ENCODE measurements at places on chromosomes 1 and 21.
A peak's percentile ranks its signal among the peaks of the same experiment; 100 is the strongest.

GRCh38 chr1:31694964-31695313 is 8.9 kb downstream of the COL16A1 start:
- no peak for DNase-seq

DNA sequence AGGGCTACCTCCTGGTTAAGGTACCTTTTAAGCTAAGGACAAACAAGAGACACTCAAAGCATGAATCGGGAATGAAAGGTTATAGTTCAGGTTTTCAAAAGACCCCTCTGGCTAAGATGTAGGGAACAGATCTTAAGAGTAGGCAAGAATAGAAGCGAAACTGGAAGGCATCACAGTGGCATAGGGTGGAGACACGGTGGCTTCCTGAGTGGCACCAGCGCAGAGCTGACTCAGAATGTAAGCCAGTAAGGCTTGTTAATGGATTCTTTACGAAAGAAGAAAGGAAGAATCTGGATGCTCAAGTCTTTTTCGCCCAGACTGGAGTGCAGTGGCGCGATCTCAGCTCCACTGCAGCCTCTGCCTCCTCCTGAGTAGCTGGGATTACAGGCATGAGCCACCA is 21.2 kb downstream of the PADI6 start:
- no peak for DNase-seq

DNA sequence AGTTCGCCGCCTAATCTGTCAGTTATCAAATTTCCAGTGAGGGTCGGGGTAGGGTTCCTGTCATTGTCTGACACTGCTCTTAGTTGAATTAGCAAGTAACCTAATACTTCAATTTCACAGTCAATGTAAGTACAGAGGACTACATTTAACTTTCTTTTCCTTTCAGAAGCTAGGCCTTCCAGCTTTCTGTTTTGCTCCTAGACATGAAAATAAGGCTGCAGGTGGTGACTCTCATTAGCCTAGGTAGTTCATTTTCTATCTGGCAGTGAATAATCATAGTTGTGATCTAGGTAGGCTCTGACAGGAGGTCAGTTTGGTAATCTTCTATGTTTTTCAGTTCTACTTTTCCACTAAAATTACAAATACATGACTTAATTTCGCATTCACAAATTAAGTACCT is 783.1 kb downstream of the MRPL39 start:
- DNase-seq, result no peak

DNA sequence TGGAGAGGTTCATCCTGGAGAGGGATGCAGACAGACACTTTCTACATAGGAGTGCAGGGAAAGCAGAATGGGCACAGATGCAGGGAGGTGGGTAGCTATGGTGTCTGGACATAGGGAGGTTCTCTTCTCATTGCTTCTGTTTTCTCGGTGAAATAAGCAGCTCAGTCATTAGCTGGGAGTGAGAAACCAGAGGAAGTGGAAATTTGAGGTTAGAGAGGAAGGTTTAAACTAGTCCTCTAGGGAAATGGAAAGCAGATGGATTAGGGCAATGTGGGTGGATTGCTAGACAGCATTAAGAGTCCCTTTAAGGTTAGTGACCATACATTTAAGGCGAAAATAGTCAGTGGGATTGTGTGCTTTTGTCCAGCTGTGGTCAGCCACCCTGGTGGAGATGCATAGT is 39.6 kb downstream of the MPZL1 start:
- DNase-seq, result no peak

DNA sequence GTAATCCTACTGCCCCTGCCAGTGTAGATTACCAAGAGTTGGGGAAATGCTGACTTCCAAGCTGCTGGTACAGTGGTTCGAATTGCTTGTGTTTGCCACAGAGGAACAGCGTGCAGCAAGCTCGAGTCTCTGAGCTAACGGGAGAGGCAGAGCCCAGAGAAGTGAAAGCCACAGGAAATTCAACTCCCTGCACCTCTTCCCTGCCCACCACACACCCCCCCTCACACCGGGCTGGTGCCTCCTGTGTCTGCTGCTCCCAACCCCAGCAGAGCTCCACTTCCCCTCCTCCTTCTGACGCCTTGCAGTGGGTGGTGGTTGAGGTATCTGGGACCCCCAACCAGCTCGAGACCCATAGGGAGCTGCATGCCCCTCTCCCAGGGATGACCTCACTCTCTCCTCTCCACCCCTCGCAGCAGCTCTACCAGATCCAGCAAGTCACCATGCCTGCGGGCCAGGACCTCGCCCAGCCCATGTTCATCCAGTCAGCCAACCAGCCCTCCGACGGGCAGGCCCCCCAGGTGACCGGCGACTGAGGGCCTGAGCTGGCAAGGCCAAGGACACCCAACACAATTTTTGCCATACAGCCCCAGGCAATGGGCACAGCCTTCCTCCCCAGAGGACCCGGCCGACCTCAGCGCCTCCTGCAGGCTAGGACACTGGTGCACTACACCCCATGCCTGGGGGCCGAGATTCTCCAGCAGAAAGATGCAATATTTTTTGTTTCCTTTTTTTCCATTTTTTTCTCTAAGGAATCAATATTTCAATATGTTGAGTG is 13.1 kb upstream of the KCNQ4 start:
- no peak for DNase-seq

GRCh38 chr1:38686167-38686926 is 173.2 kb downstream of the RRAGC start:
- no peak for DNase-seq

- no peak for DNase-seq
Measured at GRCh38 chr1:1034439-1034781, 14.5 kb downstream of the AGRN start.

DNA sequence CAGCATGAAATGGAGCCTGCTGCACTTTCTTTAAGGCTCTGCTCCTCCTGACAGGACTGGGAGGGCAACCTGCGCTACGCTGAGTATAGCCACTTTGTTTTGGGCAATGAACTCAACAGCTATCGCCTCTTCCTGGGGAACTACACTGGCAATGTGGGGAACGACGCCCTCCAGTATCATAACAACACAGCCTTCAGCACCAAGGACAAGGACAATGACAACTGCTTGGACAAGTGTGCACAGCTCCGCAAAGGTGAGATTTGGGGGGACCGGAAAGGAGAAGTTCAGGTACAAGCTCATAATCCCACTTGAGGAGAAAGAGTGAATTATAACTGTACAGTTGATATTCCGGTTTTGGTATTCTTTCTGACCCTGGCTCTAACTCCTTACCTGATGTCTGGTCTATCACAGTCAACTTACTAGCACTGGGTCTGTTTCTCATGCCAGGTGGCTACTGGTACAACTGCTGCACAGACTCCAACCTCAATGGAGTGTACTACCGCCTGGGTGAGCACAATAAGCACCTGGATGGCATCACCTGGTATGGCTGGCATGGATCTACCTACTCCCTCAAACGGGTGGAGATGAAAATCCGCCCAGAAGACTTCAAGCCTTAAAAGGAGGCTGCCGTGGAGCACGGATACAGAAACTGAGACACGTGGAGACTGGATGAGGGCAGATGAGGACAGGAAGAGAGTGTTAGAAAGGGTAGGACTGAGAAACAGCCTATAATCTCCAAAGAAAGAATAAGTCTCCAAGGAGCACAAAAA is 5.4 kb downstream of the ANGPTL7 start:
- DNase-seq, result no peak

- peak; percentile 47 for DNase-seq
Measured at GRCh38 chr1:65001231-65001792, 35.0 kb upstream of the JAK1 start.

DNA sequence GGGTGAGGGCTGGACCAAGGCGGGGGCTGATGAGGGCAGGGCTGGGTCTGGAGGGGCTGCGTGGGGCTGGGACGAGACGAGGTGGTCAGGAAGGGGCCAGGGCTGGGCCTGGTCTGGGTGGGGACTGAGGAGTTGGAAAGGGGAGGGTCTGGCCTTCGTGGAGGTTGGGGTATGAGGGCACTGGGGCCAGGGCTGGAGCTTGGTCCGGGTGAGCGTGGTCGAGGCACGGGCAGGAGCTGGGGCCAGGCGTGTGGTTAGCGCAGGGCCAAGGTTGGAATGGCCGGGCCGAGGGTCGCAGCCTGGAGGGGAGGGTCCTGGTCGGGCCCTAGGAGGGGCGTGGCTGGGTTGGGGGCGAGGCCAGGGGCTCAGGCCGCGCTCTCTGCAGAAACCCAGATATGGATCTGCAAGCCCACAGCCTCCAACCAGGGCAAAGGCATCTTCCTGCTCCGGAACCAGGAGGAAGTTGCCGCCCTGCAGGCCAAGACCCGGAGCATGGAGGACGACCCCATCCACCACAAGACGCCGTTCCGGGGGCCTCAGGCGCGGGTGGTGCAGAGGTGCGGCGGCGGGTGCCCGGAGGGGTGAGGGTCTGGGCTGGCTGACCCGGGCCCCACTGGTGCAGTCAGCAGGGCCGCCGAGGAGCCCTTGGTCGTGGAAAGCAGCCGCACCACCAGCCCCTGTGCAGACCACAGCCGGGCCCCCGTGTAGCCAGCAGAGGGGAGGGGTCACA is 9.0 kb downstream of the TTLL10 start:
- DNase-seq, result no peak

- DNase-seq, result no peak
Measured at GRCh38 chr1:156851779-156852417, 7.0 kb downstream of the INSRR start.

- peak; percentile 63 for DNase-seq
Measured at GRCh38 chr1:35564037-35564883, 6.7 kb downstream of the NCDN start.

- no peak for DNase-seq
Measured at GRCh38 chr1:3740752-3741151, 11.5 kb upstream of the CCDC27 start.

DNA sequence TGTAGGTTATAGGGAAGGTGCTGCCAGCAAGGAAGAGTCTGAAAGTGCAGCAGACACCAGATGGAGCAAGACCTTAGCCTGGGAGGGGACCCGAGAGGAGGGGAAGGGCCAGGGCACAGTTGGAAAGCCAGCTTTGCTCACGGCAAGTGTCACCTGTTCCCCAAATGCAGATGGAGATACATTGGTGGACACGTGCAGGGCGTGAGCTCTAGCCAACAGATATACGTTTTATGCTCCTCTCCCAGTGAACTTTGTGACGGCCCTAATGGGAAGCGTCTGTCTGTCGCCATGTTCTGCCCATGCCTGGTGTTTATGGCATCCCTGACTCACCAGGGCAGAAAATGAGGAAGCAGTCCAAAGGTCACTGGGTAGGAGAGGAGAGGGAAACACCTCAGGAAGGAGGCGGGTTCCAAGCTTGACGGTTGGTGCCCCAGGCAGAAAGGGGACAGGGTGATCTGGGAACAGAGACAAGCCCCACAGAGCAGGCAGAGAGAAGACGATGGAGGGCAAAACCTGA is 7.6 kb downstream of the GPA33 start:
- no peak for DNase-seq

DNA sequence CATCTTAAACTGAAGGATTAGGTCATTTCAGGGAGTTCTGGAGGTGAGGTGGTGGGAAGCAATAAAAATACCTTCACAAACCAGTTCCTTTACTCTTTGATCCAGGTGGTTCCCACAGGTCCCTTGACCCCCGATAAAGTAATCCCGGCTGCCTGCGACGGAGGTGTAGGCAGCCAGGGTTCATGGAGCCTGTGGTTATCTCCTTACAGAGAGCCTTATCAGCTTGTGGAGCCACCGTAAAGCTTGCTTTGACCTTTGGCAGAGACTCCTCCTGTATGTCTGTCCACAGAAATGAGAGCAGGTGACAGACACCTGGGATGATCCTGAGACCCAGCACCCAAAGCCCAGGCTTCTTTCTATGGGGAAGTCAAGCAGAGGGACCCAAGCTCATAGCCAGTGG is 243.4 kb downstream of the KIF26B start:
- DNase-seq, result no peak

DNA sequence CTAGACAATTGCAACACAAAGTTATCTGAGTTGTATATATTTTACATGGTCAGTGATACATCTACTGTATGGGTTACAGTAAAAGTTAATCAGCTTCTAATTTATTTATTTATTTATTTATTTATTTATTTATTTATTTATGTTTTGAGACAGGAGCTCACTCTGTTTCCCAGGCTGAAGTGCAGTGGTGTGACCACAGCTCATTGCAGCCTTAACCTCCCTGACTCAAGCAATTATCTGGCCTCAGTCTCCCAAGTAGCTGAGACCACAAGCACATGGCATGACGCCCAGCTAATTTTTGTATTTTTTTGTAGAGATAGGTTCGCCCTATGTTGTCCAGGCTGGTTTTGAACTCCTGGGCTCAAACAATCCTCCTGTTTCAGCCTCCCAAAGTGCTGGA is 241.6 kb downstream of the PTPRC start:
- DNase-seq, result no peak

DNA sequence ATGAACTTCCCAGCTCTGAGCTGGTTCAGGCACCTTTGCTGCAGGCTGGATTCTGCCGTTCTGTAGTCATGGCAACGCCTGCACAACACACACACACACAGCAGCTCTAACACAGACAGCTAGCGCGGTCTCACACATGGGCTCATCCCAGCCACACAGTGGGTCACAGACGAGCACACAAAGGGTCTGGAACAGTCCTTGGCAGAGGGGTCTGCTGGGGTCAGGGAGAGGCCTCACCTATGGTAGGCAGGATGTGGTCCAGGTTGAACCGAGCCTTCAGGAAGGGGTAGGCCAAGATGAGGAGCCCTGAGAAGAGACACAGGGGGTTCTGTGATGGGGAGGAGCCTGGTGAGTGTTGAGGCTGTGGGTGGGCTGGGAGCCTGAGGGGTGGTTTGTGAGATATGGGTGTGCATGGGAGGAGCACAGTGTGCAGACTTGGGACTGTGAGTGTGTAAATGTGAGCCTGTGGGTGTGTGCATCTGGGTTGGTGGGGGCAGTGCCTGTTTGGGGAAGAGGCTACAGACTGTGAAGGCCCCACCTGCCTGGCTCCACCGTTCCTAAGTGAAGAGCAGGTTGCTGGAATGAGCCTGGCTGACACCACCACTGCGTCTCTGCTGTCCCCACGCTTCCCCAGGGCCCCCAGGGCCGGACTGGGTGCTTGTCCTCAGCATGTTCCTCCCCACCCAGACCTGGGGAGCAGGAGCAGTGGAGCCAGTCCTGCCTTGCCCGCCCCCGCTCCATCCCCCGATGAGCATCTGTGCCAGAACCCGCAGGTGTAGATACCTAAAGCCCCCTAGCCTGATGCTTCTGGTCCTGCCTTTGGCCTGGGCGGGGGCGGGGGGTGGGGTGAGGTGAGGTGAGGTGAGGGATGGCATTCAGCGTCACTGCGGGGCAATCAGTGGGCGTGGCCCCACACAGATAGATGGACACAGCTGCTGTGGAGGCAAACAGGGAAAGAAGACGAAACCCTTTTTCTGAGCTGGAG is 1.5 kb downstream of the KNCN start:
- no peak for DNase-seq

Data from activated naive CD8-positive, alpha-beta T cell treated with anti-CD3 and anti-CD28 coated beads, Interleukin-2, amount 50 U/mL, for 16 hours (primary cell).